ENCODE measurements at places on chromosomes 7 and 10.

DNA sequence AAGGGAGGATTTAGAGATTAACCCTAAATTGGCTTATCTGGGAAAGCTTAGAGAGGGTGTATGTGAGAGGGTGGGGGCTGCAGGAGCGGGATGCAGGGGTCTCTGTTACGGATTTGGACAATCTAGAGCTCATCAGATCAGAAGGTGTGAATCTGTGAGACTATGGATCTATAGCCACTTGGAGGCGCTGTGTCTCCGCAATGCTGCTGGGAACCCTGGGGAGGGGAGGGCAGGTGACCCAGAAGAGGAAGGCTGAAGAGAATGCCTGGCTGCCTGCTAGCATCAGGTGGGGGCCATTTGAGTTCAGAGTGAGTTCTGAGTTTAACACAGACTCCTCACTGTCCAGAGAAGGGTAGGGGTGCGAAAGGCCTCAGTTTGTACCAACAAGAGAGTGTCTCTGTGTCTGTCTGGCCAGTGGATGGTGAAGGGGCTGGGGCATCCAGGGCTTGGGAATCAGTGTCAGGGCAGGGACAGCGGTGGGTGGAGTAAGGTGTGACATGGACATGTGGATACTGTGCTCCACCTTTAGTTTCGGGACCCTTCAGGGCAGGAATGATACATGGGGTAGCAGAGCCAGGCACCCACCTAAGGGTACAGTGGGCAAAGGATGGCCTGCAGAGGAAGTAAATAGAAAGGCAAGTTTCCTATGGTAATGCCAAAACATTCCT lies 187.3 kb upstream of the PRSS58 start:
- no peak for DNase-seq

- no peak for DNase-seq
These were observed 7.6 kb downstream of the LZTS2 start for GRCh38 chr10:101007099-101007711.

DNA sequence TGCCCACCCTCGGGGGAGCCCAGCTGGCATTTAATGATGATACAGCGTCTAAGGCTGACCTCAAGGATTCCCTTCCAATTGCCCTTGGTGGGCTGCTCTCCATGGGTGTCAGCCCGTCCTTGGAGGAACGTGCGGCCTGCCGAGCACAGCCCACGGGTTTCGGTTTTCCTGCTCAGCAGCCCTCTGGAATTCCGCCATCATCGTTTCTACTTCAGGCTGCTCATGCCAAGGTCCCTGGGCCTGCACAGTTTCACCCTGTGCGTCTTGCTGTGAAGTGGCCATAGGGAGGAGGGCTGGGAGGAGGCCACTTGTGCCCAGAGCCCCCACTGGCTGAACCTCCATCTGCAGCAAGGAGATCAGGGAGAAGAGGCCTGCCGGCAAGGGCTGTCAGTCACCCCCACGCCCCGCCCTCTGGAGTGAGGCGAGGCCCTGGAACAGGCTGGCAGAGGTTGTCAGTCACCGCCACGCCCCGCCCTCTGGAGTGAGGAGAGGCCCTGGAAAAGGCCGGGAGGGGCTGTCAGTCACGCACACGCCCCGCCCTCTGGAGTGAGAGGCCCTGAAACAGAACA lies 82.8 kb downstream of the CHST15 start:
- DNase-seq, result no peak

GRCh38 chr7:150780292-150780691 lies 19.9 kb downstream of the TMEM176B start:
- DNase-seq, result no peak

DNA sequence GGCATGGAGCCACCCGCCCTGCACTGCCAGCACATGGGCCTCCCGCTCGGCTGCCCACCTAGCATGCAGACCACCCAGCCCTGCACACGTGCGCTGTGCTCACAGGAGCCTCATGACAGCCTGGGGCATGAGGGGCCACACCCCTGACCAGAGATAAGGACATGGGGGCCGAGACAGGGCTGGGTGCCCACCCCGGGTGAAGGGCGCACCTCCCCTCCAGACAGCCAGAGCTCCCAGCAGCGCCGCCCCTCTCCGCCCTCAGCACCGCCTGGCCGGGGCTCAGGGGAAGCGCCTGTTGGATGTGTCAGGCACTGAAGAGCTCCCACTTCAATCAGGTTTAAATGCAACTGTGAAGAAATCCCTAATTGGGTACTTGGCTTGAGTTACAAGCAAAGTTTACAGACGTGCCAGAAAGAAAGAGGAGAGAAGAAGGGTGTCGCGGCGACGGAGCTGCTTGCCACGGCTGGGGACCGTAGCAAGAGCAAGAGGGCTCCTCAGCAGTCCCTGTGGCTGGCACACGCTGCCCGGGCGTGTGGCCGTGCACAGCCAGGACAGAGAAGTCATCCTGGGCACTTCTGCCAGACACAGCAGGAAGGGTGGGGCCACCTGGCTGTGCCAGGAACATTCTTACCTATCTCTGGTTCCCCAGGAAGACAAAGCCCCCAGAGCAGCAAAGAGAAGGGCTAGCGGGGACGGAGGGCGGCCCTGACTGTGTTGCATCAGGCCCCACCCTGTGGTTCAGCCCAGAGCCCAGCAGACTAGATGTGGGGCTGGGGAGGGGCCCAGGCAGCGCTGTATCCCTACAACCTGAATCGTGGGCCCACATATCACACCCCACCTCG lies 247.4 kb downstream of the ELFN1 start:
- DNase-seq, result no peak

- DNase-seq, result no peak
These were observed 118.5 kb upstream of the CHST15 start for GRCh38 chr10:124211921-124212320.

- DNase-seq, result no peak
These were observed 5.3 kb upstream of the DEPP1 start for GRCh38 chr10:44983895-44984278.

- DNase-seq, result no peak
These were observed 44.5 kb downstream of the PALD1 start for GRCh38 chr10:70523057-70523456.

DNA sequence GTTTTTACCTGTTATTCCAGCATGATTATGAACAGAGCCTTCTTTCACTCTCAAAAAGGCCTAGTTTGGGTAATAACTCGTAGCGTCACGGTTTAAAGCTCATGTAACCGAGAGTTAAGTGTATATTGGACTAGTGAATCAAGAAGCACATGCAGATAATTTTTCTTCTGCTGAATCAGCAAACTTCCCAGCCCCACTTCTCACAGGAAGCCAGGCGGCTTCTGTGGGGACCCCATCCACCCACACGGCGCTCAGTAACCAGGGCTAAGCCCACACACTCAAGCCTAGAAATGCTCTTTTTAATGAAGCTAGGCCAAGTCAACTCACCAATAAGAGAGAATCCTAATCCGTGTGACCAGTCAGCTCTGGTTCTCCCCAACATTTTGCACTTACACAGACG lies 191.2 kb upstream of the MGMT start:
- no peak for DNase-seq

- DNase-seq, result no peak
These were observed 74.4 kb downstream of the TNS3 start for GRCh38 chr7:47507522-47507921.

GRCh38 chr7:73995330-73995729 lies 32.6 kb upstream of the ELN start:
- DNase-seq, result no peak

DNA sequence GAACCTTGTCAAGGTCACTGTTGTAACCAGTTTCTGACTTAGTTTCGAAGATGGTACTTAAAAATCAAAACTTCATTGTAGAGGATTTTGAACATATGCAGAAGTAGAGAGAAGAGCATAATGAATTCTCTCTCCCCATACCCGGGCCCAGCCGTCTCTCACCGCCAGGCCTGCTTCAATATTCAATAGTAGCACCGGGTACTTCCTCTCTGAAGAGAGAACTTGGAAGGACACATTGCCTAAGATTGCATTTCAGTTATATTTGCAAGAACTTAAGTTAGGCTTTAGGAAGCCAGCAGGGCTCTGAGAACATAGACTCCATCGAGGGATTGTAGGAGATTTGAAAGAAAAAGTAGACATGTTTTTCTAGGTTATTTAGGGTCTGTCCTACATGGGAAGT lies 19.1 kb downstream of the LMTK2 start:
- no peak for DNase-seq

Data from Ammon's horn (tissue), 1 donor.